Gastrocnemius medialis (tissue), 4 donors: ENCODE measurements at places on chromosomes 13 and 19. TPM values are rescaled to one million over a fixed set of nuclear protein-coding genes. Genes with fewer than 3 reads are reported as not detected.

ZNF439 gene
- total RNA-seq = 0.42 TPM

AP2A1 gene
- total RNA-seq = 94.2 TPM

CCDC70 gene
- total RNA-seq = not detected

CHST8 gene
- total RNA-seq = 0.29 TPM

HSPB6 gene
- 178 TPM for total RNA-seq

SMIM44 gene
- not detected for total RNA-seq

SIGLEC7 gene
- not detected for total RNA-seq

KLK14 gene
- total RNA-seq = not detected
